ENCODE measurements at places on chromosomes 5 and 9.

GRCh38 chr9:16809912-16810610 is 60.4 kb downstream of the BNC2 start:
- peak; percentile 4 for DNase-seq

- DNase-seq, result no peak
Observed at GRCh38 chr5:77924081-77924480, 147.9 kb upstream of the TBCA start.

GRCh38 chr9:132154863-132155567 is 6.8 kb upstream of the NTNG2 start:
- DNase-seq, result no peak

DNA sequence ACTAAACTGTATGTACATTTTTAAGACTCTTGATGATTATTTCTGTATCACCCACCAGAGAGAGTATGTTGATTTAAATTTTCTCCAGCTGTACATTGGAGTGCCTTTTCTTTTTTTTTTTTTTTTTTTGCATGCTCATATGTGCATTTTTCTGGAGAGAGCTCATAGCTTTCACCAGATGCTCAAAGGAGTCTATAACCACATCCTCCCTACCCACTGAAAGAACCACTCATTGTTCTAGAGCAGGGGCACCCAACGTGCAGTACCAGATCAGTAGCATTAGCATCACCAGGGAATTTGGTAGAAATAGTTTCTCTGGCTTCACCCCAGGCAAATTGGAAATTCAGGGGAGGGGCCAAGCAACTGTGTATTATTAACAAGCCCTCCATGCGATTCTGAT is 53.9 kb upstream of the TMEM171 start:
- DNase-seq, result no peak

DNA sequence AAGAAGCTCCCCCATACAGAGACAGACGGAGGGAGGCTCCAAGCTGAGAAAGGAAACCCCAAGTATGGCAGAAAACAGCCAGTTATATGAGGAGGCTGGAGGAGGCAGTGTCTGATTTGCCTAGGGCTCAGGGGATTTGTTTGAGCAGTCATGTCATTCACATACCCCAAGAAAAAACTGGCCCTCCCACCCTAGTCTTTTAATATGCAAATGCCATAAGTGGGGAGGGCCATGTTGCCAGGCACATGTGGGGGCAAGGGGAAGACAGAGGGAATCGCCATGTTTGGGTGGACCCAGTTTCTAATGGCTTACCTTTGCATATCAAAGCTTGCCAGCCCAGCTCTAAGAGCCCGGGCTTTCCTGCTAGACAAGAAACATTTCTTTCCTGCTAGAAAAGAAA is 1163.8 kb downstream of the TAF11L14 start:
- no peak for DNase-seq

GRCh38 chr5:141951332-141951781 is 6.6 kb downstream of the PCDH12 start:
- DNase-seq, result no peak
